ENCODE measurements at places on chromosomes 13 and 19. TPM values are rescaled to one million over a fixed set of nuclear protein-coding genes. Genes with fewer than 3 reads are reported as not detected.
A peak's percentile ranks its signal among the peaks of the same experiment; 100 is the strongest.

GRCh38 chr19:35167251-35168119 is 12.9 kb downstream of the FXYD5 start:
- no peak overlapping the region for H3K27ac ChIP-seq
- DNase-seq = no peak
- H3K36me3 ChIP-seq = peaks cover 19% of the 10 kb centered on the region
- no peak overlapping the region for H3K4me3 ChIP-seq

DNA sequence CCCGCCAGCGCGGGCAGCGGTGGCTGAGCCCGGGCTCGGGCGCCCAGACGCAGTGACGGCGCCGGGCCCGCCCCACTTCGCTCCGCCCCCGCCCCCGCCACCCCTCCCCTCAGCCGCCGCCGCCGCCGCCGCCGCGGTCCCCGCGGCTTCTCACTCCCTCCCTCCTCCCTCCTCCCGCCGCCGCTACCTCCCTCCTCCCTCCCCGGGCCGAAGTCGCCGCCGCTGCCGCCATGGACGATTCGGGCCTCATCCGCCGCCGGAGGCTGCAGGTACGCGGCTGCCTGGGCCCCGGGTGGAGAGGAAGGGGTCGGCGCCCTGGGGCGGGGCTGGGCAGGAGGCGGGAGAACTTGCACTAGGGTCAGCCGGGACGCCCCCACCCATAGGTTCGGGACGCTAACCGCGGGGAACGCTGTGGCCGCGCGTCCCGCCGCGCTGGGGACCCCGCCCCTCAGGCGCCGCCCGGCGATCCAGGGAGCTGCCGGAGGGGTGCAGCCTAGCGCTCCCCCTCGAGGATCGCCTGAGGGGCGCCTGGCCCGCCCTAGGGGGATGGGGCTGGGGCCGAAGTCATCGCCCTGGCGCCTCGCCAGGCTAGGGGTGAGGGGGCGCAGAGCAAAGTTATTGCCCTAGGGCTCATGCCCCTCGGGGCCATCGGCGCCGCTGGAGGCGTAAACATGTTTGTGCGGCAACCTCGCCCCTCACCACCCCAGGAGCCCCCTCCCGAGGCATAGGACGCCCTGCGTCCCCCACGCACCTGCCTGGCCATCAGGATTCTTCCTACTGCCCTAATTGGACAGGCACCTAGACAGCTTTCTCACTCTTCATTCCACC is 427 bp downstream of the RTBDN start:
- peaks cover 11% of the 10 kb centered on the region for H3K4me1 ChIP-seq
- DNase-seq = peak; percentile 79
- H3K27me3 ChIP-seq = peaks cover 13% of the 10 kb centered on the region
- no peak overlapping the region for H3K27ac ChIP-seq
- H3K4me3 ChIP-seq = peak overlapping the region; percentile 62
- no peaks in the 10 kb centered on the region for H3K36me3 ChIP-seq

The IL12RB1 gene
- total RNA-seq = not detected

The CLDN10 gene
- 41.2 TPM for total RNA-seq

DNA sequence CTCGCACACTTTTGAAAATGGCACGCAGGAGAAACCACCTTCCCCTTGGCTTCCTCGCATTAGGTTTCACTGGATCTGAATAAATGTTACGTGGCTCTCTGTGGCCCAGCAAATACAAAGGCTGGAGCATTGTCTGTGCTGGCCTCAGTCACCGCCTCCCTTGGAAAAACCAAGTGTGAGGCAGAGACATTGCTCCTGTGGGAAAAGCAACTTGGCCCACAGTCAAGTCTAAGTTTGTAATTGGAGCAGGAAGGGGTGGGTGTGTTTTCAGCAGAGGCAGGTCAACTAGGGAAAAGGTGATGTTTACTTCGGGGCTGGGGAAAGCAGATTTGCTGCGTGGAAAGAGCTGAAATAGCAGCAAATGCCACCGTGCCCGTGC is 101.6 kb downstream of the IRS2 start:
- no peak overlapping the region for H3K27ac ChIP-seq
- DNase-seq = no peak
- no peaks in the 10 kb centered on the region for H3K36me3 ChIP-seq
- H3K4me1 ChIP-seq = peaks cover 10% of the 10 kb centered on the region
- no peak overlapping the region for H3K4me3 ChIP-seq
- no peaks in the 10 kb centered on the region for H3K27me3 ChIP-seq
